ENCODE measurements at places on chromosomes 11 and 22.
A peak's percentile ranks its signal among the peaks of the same experiment; 100 is the strongest.

- DNase-seq: no peak
Observed at GRCh38 chr11:22800482-22800881, 29.1 kb downstream of the SVIP start.

GRCh38 chr11:34623463-34623862, 2.6 kb downstream of the EHF start:
- DNase-seq: no peak

DNA sequence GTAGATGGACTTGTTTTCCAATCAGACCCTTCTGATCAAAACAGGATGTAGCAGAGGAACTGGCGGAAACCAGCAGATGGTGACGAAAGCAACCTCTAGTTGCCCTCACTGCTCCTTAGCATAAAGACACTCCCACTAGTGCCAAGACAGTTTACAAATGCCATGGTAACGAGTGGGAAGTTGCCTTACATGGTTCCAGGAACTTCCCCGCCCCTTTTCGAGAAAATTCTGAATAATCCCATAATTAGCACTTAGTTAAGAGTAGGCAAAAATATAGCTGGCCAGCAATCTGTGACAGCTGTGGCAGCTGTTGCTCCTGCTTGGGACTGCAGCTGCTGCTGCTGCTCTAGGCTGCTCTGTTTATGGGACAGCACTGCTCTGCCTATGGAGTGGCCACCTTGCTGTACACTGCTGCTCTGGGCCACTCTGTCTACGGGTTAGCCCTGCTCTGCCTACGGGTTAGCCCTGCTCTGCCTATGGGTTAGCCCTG, 33.4 kb upstream of the SORL1 start:
- DNase-seq: no peak

GRCh38 chr11:96215826-96216225, 127.2 kb downstream of the MAML2 start:
- DNase-seq: no peak

DNA sequence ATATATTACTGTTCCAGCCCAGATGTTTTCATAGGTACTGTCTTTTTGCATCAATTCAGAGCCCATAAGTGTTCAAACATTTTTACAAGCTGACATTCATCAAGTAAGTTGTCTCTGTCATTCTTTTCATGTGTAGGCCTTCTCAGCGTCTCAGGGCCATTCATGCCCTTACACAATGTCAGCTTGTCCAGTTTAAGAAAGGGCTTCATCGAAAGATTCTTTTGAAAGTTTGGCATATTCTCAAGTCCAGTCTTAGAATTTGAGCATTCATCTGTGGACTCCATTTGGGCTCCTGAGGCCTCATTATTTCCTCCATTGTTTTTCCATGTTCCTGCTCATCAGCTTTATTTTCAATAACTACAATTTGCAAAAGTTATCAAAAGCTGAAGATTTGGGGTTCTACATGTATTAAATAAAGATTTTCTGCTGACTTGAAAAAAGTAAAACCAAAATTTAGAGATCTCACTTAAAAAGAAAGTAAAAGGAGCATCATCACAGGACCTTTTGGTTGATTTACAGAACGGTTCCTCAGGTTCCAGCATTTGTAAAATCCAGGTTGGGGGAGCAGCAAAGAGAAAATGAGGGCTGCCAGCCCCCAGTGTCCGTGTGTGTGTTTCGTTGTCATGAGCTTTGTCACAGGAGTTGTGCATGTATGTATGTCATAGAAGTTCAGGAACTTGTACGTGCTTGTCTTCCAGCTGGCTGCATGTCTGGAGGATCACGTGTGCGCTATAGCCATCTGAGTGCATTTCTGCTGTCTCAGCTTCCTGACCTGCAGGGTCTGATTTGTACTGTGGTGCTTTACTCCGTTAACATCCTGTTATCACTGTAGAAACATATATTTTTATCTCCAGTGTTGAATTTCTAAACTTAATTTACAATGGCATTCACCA, 15.6 kb downstream of the MOV10L1 start:
- DNase-seq: no peak

DNA sequence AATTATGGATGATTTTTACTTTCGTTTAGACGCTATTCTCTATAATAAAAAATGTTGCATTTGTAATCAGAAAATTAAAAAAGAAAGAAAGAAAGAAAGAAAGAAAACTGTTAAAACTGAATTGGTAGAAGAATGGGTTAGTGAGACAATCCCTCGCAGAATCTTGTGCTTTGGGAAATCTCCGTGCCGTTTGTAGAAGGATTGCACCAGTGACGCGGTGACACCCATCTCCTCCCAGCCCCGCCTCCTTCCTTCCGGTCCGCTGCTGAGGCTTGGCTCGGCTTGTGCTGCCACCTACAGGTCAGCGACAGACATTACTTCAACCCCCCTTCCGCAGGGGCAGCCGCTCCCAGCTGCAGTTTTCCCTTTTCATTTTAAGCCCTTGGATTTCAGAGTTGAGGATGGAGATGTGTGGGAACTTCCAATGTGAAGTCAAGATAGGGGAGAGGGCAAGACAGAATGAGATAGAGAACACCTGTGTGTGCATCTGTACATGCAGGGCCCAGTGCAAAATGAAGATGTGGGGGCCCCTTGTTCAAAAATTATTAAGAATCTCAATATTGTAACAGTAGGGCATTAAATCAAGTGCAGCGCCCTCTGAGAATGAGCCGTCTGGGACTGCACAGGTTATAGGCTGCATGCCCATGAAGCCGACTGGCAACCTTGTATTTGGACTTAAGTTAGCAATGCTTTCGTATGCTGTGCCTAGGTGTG, 41.1 kb downstream of the TST start:
- DNase-seq: peak; percentile 77

DNA sequence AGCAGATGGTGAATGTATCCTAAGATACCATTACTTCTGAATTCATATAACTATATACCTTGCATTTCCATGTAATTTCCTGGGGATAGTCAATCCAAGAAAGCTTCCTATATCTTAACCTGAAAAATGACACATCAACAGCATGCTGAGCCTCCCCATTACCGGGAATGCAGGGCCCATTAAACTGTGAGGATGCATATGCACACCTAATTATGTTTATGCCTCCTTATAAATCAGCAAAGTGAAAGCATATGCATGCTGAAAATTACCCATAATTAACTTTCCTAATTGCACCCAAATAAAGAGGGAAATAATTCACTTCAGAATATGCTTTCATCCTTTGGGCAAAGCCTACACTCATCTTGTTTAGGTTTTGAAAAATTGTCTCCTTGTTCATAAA, 663.0 kb downstream of the KCNA4 start:
- no peak for DNase-seq

GRCh38 chr11:2437516-2437915, 6.8 kb downstream of the TRPM5 start:
- DNase-seq: no peak

GRCh38 chr11:7268758-7269157, 17.1 kb downstream of the SYT9 start:
- no peak for DNase-seq

GRCh38 chr22:25729016-25729995, 12.7 kb upstream of the MYO18B start:
- DNase-seq: no peak

- no peak for DNase-seq
Observed at GRCh38 chr11:60281485-60281884, 1.0 kb downstream of the MS4A4A start.

- no peak for DNase-seq
Observed at GRCh38 chr11:18254781-18255361, 6.4 kb upstream of the SAA2 start.

DNA sequence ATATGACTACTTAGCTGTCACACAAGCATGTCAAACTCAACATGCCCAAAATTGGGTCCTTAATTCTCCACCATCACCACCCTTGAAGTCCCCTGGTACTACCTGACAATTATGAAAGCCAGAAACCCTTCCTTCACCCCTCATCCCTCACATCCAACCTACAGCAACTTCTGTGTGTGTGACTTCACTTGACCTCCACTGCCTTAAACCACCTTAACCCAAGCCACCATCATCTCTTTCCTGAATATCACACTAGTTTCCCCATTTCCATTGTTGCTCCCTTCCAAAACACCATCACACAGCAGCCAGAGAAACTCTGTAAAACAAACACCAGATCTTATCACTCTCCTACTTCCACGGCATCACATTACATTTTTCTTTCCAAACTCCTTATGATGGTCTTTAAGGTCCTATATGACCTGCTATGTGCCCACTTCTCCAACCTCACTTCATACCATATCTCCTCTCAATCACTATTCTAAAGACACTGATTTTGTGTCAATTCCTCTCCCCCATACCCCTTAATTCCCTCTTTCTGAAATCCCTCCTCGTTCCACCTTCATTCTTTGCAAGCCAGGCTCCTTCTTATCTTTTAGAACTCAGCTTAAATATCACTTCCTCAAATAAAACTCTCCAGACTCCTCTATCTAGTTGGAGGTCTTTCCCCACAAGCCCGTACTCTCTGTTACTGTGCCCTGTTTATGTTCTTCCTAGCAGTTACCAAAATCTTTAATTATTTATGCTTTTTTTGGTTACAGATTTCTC, 124.9 kb downstream of the RBFOX2 start:
- no peak for DNase-seq

DNA sequence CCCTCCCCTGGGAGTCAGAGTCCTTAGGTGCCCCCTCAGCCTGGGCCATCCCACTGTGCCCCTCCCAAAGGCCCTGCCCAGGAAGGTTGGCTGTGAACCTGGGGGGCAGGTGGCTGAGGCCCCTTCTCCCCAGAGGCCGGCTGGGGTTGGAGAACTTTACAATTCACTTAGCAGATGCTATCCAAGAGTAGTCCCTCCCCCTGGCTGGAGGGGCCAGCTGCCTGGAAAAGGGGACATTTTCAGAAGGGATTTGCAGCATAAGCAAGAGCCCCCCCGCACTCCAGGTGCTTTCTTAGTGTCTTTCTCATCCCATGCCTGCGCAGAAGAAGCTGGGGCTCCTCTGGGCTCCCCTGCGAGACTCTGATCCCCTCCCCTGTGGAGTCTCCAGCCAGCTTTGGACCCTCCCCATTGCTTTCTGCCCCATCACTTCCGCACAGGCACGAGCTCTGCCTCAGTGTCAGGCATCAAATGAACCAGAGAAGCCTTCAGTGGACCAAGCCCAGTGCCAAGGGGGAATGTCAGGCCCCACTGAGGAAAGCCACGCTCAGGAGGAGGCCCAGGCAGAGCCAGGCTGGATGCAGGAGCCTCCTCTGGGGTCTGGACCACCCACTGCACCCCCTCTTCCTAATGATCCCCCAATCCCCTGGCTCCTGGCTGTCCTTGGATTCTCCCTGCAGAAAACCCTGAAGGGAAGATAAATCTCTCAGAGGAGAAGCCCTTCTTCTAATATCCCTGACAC, 3.7 kb downstream of the SSTR3 start:
- DNase-seq: no peak

DNA sequence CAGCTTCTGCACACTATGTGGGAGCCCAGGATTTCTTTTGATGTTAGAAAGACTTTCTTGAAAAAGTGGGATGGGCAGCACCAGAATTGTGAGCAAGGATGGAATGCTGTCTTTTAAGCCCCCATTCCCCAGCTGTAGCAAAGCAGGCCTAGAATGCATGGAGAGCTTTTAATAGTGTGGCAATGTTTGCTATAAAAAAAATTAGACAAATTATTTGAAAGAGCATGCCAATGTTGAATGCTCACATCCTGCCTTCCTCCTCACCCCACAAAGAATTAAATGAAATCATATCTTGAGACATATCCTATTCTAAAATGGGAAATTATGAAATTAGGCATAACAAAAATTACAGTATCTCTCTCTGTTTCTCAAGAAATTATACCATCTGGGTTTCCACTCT, 154.7 kb downstream of the C11orf91 start:
- DNase-seq: no peak

DNA sequence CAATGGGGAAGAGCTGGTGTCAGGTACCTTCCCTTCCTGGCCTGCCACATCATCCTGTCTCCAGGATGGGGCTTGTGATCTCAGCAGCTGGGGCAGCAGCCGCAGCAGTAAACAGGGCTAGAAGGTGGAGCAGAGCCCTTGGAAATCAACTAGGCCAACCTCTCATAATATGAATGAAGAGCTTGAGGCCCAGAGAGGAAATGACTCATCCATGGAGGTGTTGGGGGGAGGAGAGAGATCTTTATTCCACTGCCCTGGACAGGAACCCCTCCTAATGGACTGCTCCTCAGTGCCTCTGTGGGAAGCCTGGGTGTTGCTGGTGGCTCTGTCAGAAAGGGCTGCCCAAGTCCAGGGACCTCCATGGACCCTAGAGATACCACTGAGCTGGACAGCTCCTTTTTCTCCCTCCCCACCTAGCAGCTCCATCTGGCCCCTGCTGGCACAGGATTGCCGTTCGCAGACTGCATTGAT, 111.8 kb downstream of the OSBP2 start:
- no peak for DNase-seq

GRCh38 chr11:121488641-121489040, 35.9 kb upstream of the SORL1-AS1 start:
- no peak for DNase-seq

GRCh38 chr11:78961937-78962701, 387.5 kb upstream of the NARS2 start:
- DNase-seq: no peak

DNA sequence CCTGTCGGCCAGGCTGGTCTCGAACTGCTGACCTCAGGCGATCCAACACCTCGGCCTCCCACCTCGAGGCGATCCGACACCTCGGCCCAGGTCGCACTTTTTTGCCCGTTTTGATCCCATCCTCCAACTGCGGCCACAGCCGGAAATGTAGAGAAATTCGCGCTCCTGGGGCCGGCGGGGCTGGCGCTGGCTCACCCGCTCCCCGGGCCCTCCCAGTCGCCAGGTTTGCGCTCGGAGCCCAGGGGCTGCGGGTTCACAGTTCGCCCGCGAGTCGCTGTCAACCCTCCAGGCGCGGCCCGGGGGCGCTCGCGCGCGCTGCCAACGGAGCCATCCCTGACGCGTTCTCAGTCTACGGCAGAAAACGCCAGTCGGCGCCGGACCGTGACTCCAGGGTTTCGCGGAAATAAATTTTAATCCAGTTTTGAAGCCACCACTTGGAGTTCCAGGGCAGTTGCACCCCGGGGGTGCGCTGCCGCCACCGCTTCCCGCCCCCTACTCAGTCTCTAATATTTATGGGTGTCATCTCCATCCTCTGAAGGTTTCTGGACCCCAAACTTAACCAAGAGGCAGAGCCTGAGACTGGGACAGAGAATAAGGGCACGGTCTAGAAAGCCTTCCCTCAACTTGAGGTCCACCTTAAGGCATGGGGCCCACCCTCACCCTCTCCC, 1.5 kb upstream of the KLHDC7B start:
- DNase-seq: peak; percentile 63

- DNase-seq: no peak
Observed at GRCh38 chr22:23457380-23457985, 122.6 kb downstream of the IGLL1 start.

- DNase-seq: no peak
Observed at GRCh38 chr22:17974087-17974486, 50.3 kb downstream of the MICAL3 start.

GRCh38 chr11:908273-908672, 2.3 kb downstream of the CHID1 start:
- DNase-seq: no peak

DNA sequence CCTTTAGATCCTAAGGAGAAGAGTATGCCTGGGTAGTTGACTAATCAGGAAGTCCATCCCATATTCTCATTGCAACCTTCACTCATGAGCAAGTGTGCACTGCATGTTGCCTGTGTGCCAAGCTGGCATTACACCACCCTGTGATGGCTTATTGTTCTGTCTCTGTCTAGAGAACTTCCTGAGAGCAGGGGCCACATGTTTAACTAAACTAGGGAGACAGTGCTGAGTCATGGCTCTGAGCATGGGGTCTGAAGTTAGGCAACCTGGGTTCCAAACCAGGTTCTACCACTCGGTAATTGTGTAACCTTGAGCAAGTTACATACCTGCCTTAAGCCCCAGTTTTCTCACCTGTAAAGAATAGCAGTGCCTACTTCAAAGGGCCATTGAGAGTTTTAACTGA, 39.6 kb downstream of the CSNK2A3 start:
- DNase-seq: no peak

GRCh38 chr11:69825037-69825834, 6.0 kb upstream of the FGF3 start:
- DNase-seq: no peak

All from stimulated activated CD8-positive, alpha-beta memory T cell treated with anti-CD3 and anti-CD28 coated beads, Interleukin-7, amount 100 ng/mL, for 1 hour (primary cell).